Left ventricle myocardium superior (tissue), 1 donor: ENCODE measurements at places on chromosomes 7 and 10. TPM values are rescaled to one million over a fixed set of nuclear protein-coding genes. Genes with fewer than 3 reads are reported as not detected.
A peak's percentile ranks its signal among the peaks of the same experiment; 100 is the strongest.

GRCh38 chr7:14806891-14807290, 95.7 kb downstream of the DGKB start:
- DNase-seq, result no peak

Gene NUDT13
- total RNA-seq, result 4.5 TPM

- peak; percentile 30 for DNase-seq
Measured at GRCh38 chr10:92124616-92125143, 166.2 kb downstream of the CPEB3 start.

GRCh38 chr7:68914006-68914405, 684.3 kb upstream of the AUTS2 start:
- no peak for DNase-seq

Gene SFTPA1
- total RNA-seq, result 0.17 TPM

DNA sequence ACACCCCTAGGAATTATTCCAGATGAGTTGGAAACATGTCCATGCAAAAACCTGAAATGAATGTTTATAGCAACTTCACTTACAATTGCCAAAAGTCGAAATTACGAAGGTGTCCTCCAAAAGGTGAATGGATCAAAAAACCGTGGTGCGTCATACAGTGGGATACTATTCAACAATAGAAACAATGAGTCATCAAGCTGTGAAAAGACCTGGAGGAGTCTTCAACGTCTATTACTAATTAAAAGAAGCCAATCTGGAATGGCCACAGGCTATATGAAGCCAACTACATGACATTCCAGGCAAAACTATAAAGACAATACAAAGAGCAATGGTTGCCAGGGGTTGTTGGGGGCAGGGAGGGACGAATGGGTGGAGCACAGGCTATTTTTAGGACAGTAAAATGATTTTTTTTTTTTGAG, 12.6 kb upstream of the PPP2R2D start:
- DNase-seq, result no peak

DNA sequence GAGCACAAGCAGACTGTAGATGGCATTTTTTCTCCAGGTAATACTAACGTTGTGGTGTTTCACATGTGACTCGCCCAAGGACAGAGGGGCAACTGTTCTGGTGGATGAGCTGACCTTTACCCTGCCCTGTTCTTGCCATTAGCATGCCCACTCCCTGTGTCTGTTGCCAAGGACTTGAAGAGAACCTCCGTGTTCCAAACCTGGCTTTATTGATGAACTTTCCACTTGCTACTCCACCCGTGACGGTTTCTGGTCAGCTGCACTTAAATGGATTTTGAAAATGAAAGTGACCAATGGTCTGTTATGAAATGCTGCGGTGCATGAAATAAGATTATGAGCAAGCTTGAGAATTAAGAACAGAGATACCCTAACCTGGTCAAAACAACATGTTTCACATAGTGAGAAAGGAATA, 30.4 kb downstream of the LRRC4 start:
- no peak for DNase-seq

DNA sequence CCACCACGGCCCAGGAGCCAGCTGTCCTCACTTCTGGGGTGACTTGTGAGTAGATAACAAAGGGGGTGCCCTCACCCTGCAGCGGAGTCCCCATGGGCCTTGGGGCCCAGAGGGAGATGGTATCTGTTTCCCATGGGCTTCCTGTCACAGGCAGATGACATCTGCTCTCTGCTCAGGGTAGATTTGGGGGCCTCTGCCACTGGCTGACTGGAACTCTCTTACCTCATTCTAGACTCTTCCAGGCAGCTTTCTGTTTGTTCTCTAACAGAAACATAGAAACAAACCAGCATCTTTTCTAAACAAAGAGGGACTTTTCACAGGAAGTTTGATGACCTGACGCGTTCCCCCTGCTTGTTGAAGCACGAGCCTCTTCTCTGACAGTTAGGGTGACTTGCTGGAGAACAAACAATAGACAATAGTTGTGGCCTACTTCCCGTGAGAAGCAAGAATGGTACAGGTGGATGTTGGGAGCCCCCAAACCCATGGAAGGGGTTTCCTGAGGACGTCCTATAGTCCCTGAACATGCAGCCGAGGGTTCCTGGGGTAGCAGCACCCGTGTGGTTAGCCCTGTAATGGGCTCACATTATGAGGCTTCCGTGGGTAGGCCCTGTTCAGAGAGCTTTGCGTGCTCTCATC, 61.6 kb downstream of the GRK5 start:
- no peak for DNase-seq

- no peak for DNase-seq
Measured at GRCh38 chr10:110101464-110102144, 93.8 kb downstream of the ADD3 start.
